ENCODE measurements at places on chromosomes 11 and 22. TPM values are rescaled to one million over a fixed set of nuclear protein-coding genes. Genes with fewer than 3 reads are reported as not detected.

SGSM1 gene
- total RNA-seq = 0.12 TPM

MS4A6A gene
- 44.0 TPM for total RNA-seq

TRPC6 gene
- total RNA-seq = not detected

NAALAD2 gene
- total RNA-seq = 0.37 TPM

CALCA gene
- total RNA-seq = 0.88 TPM

MS4A15 gene
- not detected for total RNA-seq

SCGB1A1 gene
- not detected for total RNA-seq

AIFM3 gene
- total RNA-seq = 1.4 TPM

MS4A8 gene
- total RNA-seq = not detected

CBLIF gene
- total RNA-seq = not detected

OR5B12 gene
- not detected for total RNA-seq

SLC5A12 gene
- 1.2 TPM for total RNA-seq

LRP4 gene
- total RNA-seq = 0.75 TPM

OR4X1 gene
- not detected for total RNA-seq

Data from right lobe of liver (tissue), 6 donors.